Mesenteric fat pad (tissue), 1 donor: ENCODE measurements at places on chromosomes 13 and 19. TPM values are rescaled to one million over a fixed set of nuclear protein-coding genes. Genes with fewer than 3 reads are reported as not detected.
A peak's percentile ranks its signal among the peaks of the same experiment; 100 is the strongest.

DNA sequence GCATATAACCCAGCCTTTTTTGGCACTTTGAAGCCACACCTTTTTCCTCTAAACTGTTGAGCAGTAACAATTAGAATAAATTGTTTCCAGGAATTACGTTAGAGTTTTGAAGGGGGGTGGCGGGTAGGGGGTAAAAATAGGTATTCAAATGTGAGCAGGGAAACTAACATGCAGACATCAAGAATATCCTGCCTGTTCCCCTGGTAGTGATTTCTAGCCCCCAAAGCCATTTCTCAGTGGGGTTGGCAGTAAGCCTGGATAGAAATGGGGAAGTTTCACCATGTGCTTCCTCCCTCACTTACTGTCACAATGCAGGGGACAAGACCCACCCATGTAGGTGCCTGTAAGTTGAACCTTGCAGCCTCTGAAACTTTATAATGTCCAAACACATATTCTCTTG, 3.8 kb downstream of the DOCK9 start:
- DNase-seq = no peak

- DNase-seq = no peak
Measured at GRCh38 chr13:28685892-28686291, 27.0 kb downstream of the POMP start.

GRCh38 chr19:10006752-10007323, 3.5 kb downstream of the COL5A3 start:
- DNase-seq = no peak

- DNase-seq = no peak
Measured at GRCh38 chr13:23960566-23961156, 63.4 kb upstream of the C1QTNF9B start.

GRCh38 chr13:112740502-112741131, 50.8 kb downstream of the ATP11A start:
- no peak for DNase-seq

DNA sequence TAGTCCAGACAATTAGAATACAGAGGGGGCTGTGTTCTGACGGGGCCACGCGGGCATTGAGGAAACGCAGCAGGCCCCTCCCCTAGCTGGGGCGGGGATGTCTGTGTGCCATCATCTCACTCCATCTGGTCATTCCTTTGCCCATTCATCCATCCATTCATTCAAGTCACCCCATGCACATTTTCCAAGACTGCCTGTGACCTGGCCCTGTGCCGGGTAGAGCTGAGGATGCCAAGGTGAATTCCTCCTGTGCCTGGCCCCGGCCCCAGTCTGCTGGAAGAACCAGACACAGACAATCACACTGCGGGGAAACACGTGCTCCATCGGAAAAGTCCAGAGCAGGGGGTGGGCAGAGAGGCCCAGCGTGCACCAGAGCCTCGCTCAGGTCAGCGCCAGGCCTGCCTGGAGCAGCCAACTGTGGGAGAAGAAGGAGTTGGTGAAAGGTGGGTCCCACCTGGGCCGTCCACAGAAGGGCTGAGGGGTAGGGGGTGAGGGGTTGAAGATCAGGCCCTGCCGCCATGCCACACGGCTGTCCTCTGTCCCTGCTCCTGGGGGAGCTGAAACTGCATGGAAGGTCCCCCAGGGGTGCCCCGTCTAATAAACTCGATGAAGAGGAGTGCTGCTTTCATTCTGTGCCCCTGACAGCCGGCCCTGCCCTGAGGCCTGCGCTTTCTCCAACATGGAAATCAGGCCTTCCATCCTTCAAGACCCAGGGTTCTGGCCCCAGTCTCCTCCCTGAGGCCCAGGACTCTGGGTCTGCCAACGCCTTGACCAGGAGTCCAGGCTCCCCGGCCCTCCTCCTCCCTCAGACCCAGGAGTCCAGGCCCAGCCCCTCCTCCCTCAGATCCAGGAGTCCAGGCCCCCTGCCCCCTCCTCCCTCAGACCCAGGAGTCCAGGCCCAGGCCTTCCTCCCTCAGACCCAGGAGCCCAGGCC, 1.6 kb upstream of the CACNG6 start:
- DNase-seq = no peak

DNA sequence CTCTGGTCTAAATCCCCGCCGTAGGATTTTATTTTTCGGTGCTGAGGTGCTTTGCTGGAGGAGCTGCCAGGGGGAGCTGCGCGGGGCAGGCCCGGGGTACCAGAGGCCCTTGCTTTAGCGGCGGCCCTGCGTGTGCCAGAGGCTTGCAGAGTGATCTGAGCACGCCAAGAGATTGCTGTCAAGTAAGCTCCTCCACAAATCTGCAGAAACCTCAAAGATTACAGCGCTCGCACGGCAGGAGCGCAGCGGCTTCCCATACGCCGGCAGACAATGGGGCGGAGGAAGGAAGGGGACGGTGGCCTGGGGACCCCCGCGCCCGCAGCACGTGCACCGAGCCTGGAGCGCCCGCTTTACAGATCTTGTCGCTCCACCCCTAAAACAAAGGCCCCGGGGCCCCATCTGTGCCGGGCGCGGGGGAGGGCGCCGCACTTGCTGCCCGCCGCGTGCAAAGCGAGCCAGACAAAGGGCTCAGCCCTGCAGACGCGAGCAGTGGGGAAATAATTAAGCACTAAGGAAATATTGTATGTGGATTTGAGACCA, 9.1 kb upstream of the C19orf12 start:
- no peak for DNase-seq

GRCh38 chr19:44943801-44944249, 1.8 kb downstream of the APOC4 start:
- no peak for DNase-seq

- DNase-seq = peak; percentile 20
Measured at GRCh38 chr19:32176591-32176990, 168.8 kb upstream of the ZNF507 start.

- DNase-seq = no peak
Measured at GRCh38 chr19:3062165-3063105, at the start of gene TLE5. TLE5 (minus strand) TSS chr19:3062495; CDS start chr19:3062200, 295 bp downstream.

DNA sequence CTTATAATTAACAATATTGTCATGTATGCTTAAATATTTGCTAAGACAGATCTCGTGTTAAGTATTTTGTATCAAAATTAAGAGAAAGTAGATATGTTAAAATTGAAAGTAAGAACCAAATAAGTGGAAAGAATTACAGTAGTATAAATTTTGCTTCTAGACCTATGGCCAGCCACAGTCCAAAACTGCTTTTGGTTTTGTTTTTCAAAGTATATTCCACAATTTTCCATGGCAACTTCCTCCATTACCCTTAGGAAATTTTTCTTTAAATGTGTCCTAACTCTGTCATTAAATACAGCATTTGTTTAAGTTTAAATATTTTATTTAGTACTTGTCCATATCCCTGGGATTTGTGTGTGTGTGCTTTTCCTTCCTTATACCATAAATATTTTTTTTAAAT, 689.0 kb downstream of the DIAPH3 start:
- DNase-seq = no peak

DNA sequence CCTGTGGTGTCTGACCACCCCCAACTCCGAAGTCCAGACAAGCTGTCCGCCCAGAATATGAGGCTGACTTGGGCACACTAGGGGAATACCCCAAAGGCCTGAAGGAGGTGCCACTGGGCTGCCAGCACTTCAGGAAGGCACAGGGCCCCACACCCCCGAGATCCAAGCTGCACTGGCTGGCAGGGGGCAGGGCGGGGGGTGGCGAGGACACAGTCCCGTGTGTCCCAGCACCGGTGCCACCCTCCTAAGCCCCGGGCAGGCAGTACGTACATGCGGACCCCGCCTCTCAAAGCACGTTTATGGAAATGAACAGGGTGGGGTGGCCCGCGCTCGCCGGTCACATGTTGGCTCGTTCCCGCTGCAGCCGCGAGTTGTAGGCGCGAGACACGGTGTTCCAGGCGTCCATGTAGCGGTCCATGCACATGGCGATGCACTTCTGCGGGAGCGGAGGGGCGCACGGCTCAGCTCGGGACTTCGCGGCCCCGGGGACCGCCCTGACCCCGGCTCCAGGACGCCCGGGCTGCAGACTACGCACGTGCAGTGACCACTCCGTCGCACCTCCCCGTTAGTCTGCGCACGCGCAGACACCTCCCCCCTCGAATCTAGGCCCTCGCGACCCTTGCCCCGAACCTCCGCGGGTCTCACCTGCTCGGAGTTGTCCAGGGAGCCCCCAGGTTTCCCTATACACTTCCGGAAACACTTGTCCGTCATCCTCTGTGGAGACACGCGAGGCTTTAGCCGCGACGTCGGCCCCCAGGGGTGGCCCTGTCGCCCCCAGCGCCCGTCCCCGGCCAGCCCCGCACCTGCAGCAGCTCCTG, 566 bp downstream of the TIMM13 start:
- no peak for DNase-seq

DNA sequence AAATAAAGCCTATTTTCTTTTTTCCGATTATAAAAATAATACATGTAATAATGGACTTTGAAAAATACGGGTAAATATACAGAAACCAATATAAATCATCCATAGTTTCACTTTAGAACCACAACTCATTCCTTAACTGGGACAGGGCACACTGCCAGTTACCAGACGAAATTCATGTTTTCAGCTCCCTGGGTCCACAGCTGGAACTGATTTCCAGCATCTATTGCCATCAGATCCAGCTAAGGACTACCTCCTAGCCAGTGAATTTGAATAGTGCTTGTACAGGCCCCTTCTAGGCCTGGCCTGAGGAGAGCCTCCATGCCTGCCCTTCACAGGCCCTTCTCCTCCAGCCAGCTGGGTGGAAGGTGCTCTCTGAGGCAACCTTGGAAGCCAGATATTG, 30.0 kb upstream of the ATP12A start:
- DNase-seq = no peak

DNA sequence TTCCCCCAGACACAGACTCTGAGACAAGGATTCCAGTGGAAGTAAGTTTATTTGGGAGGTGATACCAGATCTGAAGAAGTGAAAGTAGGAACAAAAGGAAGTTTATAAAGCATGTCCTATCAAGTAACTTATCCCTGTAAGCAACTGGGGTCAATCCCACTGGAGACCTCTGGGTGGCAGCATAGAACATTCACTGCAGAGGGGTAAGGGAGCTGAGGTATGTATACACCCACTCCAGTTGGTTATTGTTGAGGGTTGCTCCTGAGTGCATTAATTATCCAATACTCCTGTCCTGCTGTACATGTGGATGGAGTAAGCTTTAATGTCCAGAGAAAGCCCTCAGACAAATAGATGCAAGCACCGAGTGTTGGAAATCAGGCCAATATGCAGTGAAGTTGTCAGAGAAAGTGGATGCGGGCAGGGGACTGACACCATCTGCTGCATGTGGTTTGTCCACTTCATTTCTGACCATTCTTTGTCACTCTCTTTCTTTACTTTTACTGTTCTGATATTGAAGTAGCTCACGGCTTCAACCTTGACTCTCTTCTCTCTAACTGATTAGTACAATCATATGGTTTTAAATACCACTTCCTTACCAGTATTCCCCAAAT, 46.7 kb downstream of the NOTCH3 start:
- DNase-seq = no peak

- no peak for DNase-seq
Measured at GRCh38 chr19:32661318-32661717, 13.7 kb downstream of the ANKRD27 start.

GRCh38 chr13:65265988-65266387, 1964.1 kb downstream of the PCDH9 start:
- no peak for DNase-seq

DNA sequence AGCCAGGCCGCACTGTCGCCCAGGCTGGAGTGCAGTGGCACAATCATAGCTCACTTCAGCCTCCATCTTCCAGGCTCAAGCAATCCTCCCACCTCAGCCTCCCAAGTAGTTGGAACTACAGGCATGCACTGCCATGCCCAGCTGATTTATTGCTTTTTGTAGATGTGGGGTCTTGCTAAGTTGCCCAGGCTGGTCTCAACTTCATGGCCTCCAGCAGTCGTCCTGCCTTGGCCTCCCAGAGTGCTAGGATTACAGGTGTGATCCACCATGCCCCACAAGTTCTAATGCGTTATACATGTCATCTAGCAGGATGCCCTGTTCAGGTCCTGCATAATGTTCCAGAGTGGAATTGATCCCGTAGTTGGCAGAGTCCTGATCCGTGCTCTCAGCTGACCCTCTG, 4.6 kb downstream of the C19orf53 start:
- no peak for DNase-seq

DNA sequence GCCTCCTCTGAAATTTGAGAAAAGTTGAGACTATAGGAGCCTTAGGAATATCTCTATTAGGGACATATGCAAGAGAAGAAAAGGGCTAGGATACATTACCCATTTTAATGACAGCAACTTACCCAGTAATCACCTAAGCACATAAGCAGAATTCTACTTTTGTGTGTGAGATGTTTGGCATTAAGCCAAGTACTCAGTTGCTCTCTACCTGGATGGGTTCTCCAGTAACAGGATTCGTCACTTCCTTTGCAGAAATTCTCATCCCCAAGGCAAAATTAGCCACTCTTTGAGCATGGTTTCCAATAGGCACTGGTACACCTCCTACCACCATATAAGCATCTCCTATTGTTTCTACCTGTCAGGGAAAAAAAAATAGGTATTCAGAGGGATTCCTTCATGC, 95.1 kb downstream of the C13orf42 start:
- no peak for DNase-seq

DNA sequence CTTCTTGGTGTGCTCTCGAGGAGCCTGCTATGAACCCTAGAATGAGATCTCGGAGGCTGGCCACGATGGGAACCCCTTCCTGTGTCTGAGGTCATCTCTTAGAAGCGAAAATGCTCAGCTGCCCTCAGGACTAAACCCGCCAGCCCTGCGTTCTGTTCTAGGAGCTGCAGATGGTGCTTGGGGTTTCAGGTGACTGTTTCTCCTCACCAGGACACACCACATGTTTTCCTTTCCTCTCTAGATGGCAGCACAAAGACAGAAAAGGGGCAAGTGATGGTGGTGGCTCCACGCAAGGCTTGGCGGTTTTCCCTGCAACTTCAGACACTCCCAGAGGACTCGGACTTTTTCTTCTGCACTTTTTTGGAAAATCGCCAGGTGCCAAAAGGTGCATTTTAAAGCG, 60.1 kb downstream of the RNASEH2B start:
- DNase-seq = no peak

Gene C19orf18
- total RNA-seq = 1.3 TPM

Gene CEACAM20
- total RNA-seq = not detected

Gene CYP2S1
- total RNA-seq = 2.2 TPM

Gene ZNF345
- total RNA-seq = 3.1 TPM

Gene LYL1
- total RNA-seq = 11.5 TPM

Gene MBD3
- 65.0 TPM for total RNA-seq

Gene ANGPTL8
- total RNA-seq = 4.5 TPM

Gene GPR183
- 32.6 TPM for total RNA-seq

Gene FFAR1
- not detected for total RNA-seq

Gene BEST2
- total RNA-seq = not detected

Gene KASH5
- total RNA-seq = not detected

Gene MEX3D
- 20.5 TPM for total RNA-seq
